Heart right ventricle (tissue), 16 donors: ENCODE measurements at places on chromosomes 6 and 20.
A peak's percentile ranks its signal among the peaks of the same experiment; 100 is the strongest.

GRCh38 chr6:188821-189655, 103.2 kb upstream of the DUSP22 start:
- peak; percentile 84 for DNase-seq

DNA sequence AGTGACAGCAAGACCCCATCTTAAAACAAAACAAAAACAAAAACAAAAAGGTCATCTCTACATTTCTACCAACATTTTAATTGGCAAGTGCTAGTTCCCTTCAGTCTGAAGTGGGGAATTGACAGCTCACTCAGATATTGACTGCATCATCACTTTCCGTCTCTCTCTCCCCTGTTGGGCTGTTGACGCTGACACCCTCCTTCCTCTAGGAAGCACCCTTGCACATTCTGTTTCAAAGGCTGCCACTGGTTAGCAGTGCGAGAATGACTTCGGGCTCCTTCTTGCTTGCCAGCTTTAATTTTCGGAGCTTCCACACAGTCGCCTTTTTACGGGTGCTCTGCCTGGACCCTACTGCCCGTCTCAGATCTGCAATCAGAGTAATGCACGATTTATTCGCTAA, 96.6 kb upstream of the INSM1 start:
- no peak for DNase-seq

DNA sequence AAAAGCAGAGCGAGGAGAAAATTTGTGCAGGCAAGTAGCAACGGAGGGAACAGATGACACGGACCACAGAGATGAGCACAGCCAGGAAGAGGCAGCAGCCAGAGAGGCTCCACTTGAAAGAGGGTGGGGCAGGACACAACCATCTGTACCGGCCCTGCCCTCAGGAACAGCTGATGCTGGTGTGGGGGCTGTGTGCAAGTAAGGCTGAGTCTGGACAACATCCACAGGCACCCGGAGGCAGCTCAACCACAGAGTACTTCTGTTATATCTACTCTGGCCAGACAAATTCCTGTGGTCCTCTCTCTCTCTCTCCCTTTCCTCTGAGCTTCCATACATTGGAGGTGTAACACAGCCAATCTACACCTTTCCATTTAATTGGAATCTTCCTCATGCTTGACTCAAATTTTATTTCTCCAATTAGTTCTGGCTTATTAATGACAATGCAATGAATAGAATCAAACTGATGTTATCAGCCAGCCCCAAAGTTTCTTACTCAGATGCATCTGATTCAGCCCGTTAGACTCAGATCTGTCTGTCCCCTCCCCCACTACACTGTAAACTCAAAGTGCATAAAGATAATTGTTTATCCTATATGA, 24.9 kb downstream of the KIF13A start:
- peak; percentile 67 for DNase-seq

DNA sequence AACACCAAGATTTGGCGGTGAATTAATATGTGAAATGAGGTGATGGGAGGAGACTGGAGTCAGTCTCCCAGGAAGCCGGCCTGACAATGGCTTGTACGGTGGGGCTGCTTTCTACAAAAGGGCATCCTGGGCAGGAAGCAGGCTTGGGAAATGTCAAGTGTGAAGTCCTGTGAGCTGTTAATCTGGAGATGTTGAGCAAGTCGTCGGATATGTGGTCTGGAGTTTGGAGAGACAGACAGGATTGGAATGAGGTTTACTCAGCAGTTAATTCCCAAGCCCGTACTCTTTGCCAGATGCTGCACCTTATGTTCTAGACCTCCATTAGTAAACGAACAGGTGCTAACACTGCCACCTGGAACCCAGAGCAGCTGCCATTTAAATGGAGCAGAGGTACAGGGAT, 107.7 kb upstream of the FOXC1 start:
- DNase-seq, result no peak

DNA sequence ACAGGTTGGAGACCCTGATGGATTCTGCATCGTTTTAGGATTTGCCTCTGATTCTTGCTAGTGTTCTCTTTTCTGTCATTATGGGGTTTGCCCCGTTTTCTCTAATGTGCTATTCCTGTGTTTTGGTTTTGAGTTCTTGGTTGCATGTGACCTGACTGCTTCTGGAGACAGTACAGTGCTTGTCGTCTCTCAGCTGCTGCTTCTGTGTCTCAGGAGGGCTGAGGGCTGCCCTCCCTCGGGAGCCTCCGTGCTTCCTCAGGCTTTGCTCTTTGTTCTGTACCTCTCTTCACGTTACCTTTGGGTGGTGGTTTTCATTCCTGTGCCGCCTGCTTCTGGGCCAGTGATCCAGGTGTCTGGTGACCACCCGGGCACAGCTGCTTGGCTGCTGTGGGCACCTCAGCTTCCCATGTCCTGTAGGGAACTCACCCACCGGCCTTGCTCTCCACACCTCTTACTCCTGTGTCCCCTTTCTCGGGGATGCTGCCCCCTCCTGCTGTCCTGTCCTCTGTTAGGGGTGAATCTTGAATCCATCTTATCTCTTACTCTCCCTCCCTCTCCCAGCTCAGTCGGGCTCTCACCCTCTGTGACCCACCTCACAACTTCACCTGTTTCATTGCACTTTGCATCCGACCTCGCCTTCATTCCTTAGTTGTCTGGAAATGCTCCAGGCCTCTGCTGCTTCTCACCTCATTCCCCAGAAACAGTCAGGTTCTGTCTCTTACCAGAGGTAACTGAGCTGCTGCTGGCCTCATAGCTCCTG, 33.2 kb downstream of the PANK2 start:
- DNase-seq, result no peak

- no peak for DNase-seq
These were observed 89.1 kb downstream of the PREX1 start for GRCh38 chr20:48738399-48739304.

- DNase-seq, result no peak
These were observed 32.3 kb upstream of the SULF2 start for GRCh38 chr20:47817573-47817972.

- DNase-seq, result no peak
These were observed 28.9 kb downstream of the PREP start for GRCh38 chr6:105374010-105374420.

- no peak for DNase-seq
These were observed 167.9 kb upstream of the TNFAIP3 start for GRCh38 chr6:137699031-137699683.

- no peak for DNase-seq
These were observed 109.2 kb downstream of the GJA1 start for GRCh38 chr6:121544691-121545090.

DNA sequence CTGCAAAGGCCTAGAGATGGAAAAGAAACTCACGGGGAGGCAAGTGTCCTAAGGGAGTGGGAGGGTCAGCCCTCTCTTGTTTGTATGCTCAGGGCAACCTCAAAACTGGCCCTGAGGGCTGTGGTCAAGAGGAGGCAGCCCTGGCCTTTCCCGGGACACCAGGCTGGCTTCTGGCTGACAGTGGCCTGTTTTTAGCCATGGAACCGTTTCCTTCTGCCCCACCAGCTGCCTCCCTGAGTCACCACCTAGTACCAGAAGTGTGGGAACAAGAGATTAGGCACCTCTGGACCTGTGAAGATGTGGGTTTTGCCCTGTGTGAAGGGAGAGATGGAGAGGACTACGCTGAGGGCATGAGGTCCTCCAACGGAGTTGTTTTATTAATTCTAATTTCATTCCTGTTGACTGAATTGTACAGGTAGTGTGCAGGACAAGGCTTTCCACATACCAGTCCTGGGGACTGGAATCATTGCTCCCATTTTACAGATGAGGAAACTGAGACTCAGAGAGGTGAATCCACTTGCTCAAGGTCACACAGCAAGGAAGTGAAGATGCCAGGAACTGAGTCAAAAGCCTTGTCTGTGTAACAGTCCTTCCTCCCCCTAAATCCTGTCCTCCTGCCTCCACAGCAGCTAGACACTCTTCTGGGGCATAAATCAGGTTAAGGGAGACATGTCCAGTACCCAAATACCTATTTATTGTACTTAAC, 5.5 kb downstream of the FOXS1 start:
- no peak for DNase-seq

GRCh38 chr20:24147479-24147878, 158.9 kb upstream of the GGTLC1 start:
- DNase-seq, result no peak

- peak; percentile 57 for DNase-seq
These were observed 8.5 kb downstream of the TPD52L2 start for GRCh38 chr20:63873477-63873971.

DNA sequence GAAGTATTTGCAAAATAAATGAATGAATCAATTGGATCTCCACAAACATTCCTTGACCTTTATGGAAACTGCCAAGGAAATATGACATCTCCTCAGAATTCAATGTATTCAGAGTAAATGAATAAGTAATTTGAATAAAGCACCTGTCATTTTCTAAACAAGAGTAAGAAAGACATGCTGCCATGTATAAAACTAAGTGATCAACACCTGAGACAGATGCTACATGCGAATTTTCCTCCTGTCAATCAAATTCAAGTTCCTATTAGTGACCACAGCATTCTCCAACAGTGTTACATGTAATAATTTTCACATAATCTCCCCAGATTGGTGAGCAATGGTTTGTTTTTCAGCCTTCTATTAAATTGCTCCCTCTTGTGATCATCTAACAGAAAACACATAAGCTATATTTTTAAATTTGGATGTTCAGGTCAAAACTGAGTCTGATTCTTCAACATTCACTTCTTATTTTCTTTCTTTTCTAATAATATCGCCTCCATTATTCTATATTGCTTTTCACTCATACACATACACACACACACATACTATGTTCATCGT, 163.2 kb upstream of the RNF217 start:
- no peak for DNase-seq

DNA sequence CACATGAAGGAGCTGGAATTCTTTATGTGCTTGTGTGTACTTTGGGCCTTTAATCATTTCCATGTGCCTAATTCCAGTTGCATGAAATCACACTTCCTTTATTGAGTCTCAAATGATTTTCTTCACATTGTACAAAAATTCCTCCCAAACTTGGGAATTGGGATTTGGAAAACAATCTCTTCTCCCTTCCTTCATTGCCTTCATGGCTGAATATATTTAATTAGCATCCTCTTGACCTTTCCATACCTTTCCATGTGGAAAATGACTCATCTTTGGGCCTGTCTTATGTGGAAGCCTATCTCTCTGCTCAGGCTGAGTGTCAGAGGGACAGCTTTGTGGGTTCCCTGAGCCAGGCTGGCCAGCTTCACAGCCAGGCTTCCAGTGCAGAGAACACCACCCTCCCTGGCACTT, 33.0 kb upstream of the CDH4 start:
- no peak for DNase-seq

GRCh38 chr6:40706178-40706577, 119.0 kb upstream of the LRFN2 start:
- DNase-seq, result no peak

DNA sequence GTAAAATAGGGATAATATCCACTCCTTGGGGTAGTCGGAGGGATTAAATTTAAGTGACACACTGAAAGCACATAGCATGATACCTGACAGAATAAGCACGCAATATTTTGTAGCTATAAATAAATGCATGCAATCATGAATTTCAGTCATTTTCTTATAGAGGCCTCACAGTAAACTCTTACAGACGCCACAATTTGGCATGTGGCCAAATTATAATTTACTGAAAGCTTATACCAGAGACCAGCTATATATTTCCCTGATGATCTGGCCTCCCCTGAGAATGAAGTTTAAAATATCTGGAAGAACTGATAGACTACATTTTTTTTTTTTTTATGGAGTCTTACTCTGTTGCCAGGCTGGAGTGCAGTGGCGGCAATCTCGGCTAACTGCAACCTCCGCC, 40.9 kb downstream of the QRSL1 start:
- no peak for DNase-seq

GRCh38 chr20:11502061-11502460, 415.6 kb upstream of the BTBD3 start:
- DNase-seq, result no peak

- no peak for DNase-seq
These were observed 187.0 kb downstream of the DTNBP1 start for GRCh38 chr6:15475872-15476271.
